ENCODE measurements at places on chromosomes 7 and 10. TPM values are rescaled to one million over a fixed set of nuclear protein-coding genes. Genes with fewer than 3 reads are reported as not detected.
A peak's percentile ranks its signal among the peaks of the same experiment; 100 is the strongest.

The TEX47 gene
- total RNA-seq: not detected

DNA sequence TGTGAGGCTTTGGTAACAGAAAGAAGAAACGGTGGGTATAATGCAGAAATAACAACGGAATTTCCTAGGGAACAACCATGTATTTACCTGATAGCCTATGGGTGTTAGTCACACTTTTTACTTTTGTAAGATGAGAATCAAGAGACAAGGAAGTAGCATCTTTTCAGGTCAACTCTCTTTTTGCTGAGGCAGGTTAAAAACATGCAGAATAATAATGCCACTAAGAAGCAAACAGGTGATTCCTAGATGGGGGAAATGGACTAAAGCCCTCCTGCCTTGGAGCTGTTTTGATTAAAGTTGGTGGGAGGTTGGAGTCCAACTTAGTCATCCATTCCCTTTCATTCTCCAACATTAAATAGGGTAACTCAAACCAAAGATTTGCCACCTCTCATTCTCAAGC is 2.0 kb upstream of the COL28A1 start:
- DNase-seq: no peak

The TMEM178B gene
- total RNA-seq: 0.34 TPM

DNA sequence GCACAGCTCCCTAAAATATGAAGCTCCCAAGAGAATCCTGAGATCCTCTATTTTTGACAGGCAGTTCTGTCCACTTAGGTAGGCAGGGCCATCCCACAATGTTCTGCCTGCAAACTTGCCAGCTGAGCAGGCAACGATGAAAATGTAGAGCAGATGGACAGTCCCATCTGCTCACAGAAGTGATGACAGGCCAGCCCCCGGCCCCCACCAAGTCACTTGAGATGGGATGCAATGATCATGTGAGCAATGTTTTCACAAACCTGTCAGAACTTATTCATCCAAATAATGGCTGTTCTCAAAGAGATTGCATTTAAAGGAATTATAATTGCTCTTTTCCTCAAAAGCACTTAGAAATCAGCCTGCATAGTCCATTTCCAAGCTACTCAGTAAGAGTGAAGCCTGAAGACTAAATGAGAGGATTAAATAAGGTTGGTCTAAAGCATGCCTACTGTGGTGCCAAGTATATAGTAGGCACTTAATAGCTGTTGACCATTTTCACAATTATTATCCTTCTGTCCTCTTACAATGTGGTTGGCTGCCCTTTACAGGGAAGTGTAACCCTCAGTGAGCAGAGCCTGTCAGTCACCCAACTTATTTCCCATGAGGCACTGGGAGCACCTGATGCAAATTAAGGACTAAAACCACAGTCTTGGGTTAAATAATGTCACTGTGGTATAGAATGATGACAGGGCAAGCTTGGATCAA is 301.2 kb downstream of the FGFR2 start:
- DNase-seq: no peak

DNA sequence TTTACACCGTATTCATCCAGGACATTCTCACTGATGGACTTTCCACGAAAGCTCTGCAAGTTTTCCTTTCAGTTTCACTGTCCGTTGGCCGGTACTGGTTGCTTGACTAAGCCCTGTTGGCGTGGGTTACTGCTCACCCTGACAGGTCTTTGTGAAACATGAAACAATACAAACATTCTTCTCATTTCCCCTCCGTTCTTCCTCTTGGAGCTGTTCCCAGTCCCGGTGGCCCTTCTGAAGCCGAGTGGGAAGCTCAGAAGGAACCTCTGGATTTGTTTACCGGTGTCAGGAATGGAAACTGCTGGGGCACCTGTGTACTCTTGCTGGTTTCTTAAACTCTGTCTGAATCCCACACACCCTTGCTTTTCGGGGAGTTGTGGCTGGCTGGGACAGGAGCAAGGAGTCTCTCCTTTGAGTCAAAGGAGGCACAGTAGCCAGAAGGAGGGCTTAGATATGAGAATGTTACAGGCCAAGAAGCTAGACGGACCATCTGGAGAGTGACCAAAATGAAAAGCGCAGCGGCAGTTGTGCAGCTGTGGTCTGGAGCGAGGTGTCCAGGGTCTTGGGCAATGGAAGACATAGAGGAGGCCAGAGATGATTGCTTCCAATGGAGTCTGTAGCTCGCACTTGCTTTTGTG is 45.7 kb downstream of the LYZL2 start:
- DNase-seq: peak; percentile 48

Measured in LHCN-M2 (cell line).